ENCODE measurements at places on chromosomes 12 and 14.
A peak's percentile ranks its signal among the peaks of the same experiment; 100 is the strongest.

DNA sequence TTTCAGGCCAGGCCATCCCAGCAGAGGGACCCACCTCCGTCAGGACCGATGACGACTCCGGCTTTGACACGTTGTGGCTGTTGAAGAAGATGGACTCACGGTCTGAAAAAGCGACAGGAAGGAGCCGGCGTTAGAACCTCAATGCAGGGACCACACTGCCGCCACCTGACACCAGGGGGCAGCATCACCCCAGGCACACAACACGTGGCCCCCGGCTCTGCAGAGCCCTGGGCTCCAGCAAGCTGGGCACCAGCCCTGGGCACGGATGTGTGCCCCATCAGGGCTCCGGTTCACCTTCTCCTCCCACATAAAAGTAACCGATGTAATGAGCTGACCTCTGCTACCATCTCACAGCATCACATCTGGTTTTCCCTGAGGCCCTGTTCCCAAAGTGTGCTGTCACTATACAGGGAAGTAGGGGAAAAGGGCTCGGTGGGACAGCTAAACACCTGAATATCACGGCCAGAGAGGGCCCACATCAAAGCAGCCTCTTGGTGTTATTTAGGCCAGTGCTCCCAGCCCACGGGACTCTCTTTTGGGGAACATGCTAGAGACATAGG lies 29.0 kb downstream of the CHGA start:
- peak; percentile 24 for DNase-seq

DNA sequence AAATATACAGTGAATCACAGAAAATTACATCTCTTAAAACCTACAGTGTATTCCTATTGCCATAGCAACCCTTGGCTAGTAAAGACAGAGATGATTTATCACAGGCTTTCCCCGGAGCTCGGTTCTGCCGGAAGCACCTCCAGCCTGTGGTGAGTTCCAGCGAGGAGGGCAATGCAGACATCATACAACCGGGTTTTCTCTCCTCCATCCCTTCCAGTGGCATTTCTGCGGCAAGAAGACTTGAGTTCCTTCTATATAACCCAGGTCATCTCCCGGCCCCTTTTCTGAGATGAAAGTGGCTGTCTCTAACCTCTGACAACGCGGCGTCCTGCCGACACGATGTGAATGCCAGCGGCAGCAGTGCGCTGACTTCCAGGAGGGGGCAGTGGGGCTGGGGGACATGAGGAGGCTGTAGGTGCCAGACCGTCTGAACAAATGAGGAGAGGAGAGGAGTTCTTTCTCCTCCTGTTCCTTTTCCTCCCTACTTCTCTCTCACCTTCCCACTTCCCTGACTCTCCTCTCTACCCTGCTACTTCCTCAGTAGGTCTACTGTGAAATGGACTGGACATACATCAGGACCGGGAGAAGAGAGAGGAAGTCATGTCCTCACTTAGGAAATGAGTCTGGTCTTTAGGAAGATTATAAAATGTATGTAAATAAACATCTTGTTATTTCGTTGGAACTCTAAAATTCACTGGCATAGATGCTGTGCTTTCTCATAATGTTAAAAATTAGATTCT lies 68.6 kb upstream of the MAX start:
- no peak for DNase-seq

GRCh38 chr12:110180591-110181005 lies 56.4 kb downstream of the IFT81 start:
- no peak for DNase-seq

- DNase-seq = no peak
Measured at GRCh38 chr12:47886510-47887240, 18.1 kb downstream of the VDR start.

GRCh38 chr12:28872654-28873268 lies 276.3 kb upstream of the FAR2 start:
- DNase-seq = peak; percentile 32

DNA sequence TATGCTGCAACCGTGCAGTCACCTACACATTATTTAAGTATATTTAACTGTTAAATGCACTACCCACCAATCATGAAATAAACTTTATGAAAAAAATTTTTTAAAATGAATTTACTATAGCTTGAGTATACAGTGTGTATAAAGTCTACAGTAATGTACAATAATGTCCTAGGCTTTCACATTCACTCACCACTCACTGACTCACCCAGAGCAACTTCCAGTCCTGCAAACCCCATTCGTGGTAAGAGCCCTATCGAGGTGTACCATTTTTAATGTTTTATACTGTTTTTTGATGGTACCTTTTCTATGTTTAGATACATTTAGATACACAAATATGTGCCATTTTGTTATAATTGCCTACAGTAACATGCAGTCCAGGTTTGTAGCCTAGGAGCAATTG lies 48.1 kb downstream of the KLRG1 start:
- DNase-seq = no peak

- DNase-seq = no peak
Measured at GRCh38 chr14:106586098-106586704, 1059.8 kb downstream of the TMEM121 start.

GRCh38 chr14:75280831-75281653 lies 2.4 kb downstream of the FOS start:
- DNase-seq = no peak

GRCh38 chr14:90406384-90406798 lies 9.6 kb downstream of the CALM1 start:
- no peak for DNase-seq

GRCh38 chr14:99427632-99428300 lies 52.9 kb downstream of the SETD3 start:
- DNase-seq = no peak

GRCh38 chr14:54931598-54932340 lies 29.1 kb upstream of the GCH1 start:
- DNase-seq = no peak

DNA sequence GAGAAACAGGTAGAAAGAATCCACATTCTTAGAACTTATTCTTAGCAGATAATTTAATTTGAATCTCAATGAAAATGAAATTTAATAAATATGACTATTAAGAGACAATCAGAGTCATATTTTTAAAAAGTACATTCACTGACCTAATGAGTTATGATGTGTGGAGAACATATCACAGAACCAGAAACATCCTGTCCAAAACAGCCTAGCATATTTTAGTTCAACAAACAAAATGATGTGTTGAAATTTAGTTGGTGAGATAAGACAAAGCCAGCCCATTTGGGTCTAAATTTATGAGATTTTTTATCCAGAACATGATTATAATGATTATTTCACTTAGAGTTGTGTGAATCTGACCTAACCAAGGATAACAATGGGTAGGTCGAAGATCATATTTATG lies 25.8 kb downstream of the GABARAPL1 start:
- no peak for DNase-seq

DNA sequence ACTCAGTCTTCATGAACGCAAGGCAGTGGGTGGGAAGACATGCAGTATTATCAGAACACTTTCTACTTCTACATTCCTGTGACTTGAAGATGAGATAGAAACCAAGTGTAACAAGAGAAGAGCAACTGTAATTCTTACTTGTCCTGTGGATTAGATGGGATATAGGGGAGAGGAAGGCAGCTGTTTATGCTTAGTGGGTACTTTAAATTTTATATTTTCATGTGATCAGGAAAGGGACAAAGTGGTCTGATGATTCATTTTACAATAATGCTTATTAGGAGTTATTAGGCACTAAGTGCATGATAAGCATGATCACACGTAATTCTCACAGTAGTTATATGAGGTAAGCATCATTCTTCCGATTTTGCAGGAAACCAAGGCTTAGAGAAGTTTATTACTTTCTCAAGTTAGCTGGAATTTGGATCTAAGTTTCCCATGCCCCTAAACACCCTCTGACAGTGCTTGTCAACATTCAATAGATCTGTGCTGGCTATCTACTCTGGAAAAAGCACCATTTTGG lies 52.7 kb downstream of the PTGER2 start:
- no peak for DNase-seq

GRCh38 chr12:52836042-52836466 lies 1.9 kb upstream of the KRT79 start:
- no peak for DNase-seq

- no peak for DNase-seq
Measured at GRCh38 chr12:6185961-6186827, 14.0 kb upstream of the CD9 start.

GRCh38 chr12:85956081-85956480 lies 82.0 kb downstream of the NTS start:
- no peak for DNase-seq

- no peak for DNase-seq
Measured at GRCh38 chr12:67220065-67220464, 49.1 kb upstream of the CAND1 start.

- no peak for DNase-seq
Measured at GRCh38 chr14:69096781-69097475, 56.0 kb downstream of the DCAF5 start.

- DNase-seq = no peak
Measured at GRCh38 chr12:66423266-66423665, 121.0 kb downstream of the HELB start.

- DNase-seq = no peak
Measured at GRCh38 chr12:50103767-50104321, at the start of gene GPD1. GPD1 (plus strand) TSS chr12:50104008; CDS start chr12:50104051, 43 bp downstream.

DNA sequence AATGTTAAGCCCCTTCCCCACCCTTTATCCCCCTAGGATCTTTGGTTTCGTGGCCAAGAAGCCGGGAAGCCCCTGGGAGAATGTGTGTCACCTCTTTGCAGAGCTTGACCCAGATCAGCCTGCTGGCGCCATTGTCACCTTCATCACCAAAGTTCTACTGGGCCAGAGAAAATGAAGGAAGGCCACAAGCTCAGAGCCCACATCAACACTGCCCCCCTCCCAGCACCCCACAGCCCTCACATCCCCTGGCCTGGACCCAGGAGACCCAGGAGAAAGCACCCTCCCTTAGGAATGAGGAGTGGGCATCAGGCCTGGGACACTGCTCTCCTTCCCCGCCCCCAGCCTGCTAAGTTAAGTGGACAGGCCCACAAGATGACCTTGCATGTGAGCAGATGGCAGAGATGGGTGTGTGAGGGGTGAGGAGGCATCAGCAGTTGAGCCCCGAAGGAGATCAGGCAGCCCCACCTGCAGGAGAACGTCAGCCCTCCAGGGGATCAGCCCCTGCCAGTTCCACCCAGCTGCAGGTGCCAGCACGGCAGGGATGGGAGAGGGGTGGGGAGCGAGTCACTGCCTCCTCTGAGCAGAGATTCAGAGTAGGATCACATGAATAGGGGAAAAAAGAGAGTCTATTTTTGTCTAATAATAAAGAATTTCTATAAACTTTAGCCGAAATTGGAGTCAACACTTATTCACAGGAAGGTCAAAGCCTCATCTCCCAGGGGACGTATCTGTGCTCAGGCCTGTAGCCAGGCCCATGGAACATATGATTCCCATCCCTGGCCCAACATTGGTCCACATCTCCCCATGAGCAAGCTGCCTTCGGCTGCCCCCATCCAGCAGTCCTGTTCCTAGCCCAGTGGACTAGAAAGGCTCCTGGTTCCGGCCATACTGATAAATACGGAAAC lies 14.1 kb downstream of the TNS2 start:
- no peak for DNase-seq

DNA sequence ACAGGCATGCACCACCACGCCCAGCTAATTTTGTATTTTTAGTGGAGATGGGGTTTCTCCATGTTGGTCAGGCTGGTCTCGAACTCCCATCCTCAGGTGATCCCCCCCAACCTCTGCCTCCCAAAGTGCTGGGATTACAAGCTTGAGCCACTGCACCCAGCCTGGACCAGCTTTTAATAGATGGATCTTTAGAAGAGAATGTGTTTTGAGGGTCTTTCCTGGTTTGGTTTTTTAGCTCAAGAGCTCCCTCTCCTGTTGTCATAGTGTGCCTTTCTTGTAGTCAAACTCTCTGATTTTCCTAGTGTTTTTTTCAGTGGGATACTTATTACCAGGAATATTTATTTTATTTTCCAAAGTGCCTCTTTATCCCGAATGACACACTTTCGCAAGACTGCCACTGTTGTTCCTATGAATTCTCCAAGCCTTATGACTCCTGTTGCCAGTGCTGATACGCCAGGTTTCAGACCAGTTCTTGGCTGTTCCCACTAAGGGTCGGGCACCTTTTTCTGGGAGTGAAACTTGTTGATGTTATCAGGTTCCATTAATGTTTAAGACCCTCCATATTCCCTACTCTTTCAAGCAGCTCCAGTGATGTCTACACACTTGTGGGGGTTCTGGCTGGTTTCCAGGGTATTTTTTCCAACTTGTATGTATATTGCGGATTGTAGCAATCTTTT lies 31.5 kb upstream of the LIMA1 start:
- peak; percentile 39 for DNase-seq

- no peak for DNase-seq
Measured at GRCh38 chr12:34097213-34097612, 74.9 kb downstream of the ALG10 start.

DNA sequence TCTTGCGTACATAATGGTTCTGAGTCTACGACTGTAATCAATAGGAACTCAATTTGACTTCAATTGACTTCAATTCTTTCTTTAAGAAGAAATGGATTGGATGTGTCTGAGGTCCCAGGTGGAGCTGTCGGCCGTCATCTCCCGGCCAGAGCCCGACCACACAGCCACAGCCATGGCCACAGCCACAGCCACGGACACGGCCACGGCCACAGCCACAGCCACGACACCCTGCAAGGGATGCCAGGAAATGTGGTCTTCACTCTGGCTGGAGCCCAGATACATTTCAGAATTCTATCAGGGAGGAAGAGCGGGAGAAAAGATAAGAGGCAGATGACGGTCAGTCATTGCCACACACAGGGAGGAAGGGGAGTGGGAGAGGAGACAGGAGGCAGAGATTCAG lies 58.9 kb downstream of the GALNT9 start:
- DNase-seq = no peak

- DNase-seq = no peak
Measured at GRCh38 chr14:30885840-30886740, 11.7 kb downstream of the COCH start.

DNA sequence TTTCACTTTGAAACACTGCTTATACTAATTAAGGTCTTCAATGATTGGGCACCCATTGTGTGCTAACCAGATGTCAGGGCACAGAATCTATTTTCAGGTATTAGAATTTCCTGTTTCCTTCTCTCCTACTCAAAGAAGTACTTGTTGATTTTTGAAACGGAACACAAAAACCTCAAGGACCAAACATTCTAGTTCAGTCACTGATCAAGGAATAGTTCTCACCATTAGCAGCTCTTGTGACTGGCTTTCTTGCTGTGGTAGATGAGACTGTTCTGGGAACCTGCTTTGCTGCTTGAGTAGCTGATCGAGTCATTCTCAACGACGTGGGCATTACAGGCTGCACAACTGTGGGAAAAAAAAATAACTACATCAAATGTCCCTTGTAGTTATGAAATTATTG lies 11.0 kb downstream of the DLGAP5 start:
- DNase-seq = no peak

GRCh38 chr12:102421802-102422583 lies 58.4 kb downstream of the IGF1 start:
- DNase-seq = no peak

GRCh38 chr14:102320033-102320660 lies 601 bp downstream of the ZNF839 start:
- no peak for DNase-seq
